Vagina (tissue), 2 donors: ENCODE measurements at places on chromosomes 11 and 22.

GRCh38 chr22:49377306-49377705 is 450.4 kb downstream of the BRD1 start:
- DNase-seq: peak; percentile 54

GRCh38 chr11:34505874-34506273 is 7.7 kb downstream of the ELF5 start:
- no peak for DNase-seq

DNA sequence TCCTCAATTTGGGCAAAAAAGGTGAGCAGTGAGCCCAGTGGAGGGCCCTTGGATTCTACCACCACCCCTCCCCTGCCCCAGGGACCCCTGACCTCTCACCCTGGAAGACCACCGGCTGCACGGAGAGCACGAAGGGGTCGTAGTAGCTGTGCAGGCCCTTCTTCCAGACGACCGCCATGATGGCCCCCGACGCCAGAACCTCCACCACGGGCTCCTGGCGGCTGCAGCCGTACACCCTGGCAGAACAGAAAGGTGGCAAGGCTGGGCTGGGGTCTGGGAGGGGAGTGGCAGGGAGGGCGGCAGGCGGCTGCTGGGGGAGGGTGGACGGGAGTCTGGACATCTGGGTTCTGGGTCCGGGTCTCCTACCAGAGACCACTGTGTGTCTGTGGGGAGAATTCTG is 23.3 kb downstream of the TMPRSS6 start:
- no peak for DNase-seq

DNA sequence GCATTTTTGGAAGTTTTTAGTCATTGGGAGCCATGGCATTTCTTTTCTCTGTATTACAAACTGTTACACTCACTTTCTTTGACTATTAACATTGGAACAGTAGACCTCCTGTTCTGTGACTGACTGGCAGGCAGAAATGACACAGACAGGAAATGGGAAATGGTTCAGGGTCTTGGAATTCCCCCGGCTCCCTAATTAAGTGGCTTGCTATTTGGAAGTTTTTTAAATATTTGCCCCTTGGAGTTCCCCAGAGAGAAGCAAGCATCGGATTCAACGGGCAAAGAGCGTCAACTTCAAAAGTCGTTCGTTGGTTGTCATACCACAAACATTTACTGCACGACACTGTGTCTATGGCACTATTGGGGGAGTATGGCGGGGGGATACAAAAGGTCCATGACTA is 1.1 kb upstream of the BIRC2 start:
- DNase-seq: no peak

- DNase-seq: no peak
Measured at GRCh38 chr11:587978-588380, 11.7 kb downstream of the PHRF1 start.

GRCh38 chr11:21640491-21640890 is 552.4 kb upstream of the ANO5 start:
- DNase-seq: no peak

DNA sequence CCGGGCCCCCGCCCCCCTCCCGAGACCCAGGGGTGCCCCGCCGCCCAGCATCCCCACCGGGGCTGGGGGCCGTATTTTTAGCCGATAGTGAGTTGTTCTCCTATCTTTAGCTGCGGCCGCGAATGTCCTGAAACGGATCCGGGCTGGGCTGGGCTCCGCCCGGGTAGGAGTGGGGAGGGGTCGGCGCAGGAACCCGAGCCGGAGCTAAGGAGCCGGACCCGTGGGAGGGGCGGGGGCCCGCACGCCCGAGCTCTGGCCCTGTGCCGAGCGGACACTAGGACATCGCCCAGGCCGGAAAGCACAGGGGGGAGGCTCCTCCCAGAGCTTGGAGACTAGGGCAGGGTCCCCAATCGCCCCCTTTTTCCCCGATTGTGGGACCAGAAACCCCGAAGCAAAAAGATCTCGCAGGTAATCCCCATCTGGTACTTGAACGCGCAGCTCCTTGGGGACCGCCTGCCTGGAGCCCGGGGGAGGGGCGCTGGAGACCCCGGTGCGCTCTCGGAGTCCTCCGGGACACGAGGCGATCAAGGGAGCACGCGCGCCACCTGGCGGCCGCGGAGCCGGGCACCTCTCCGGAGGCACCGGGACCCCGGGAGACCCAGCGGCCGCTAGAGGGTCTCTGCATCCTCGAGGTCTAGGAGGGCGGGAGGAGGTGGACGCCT is 669 bp downstream of the CDC42EP2 start:
- no peak for DNase-seq

GRCh38 chr22:19503869-19504268 is 20.3 kb downstream of the CLDN5 start:
- no peak for DNase-seq

GRCh38 chr11:46472662-46472994 is 81.1 kb upstream of the CHRM4 start:
- no peak for DNase-seq

DNA sequence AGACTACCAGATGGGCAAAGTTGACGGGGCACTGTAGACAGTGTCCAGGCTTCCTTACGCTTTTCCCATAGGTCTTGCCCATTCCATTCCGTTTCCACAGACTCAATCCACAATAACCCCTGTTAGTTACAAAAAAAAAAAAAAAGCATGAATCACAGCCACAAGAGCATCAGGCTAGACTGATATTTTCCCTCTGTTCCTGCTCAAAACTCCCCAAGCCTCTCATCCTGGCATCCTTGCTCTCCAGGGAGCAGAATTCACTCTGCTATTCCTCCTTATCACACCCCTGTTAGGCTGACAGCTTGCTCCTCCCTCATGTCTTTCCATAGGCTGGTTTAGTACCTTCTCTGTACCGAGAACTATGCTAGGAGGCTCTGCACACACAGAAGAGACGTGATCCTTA is 42.2 kb downstream of the TMEM123 start:
- DNase-seq: no peak

GRCh38 chr22:30432520-30432919 is 7.0 kb downstream of the MTFP1 start:
- no peak for DNase-seq

DNA sequence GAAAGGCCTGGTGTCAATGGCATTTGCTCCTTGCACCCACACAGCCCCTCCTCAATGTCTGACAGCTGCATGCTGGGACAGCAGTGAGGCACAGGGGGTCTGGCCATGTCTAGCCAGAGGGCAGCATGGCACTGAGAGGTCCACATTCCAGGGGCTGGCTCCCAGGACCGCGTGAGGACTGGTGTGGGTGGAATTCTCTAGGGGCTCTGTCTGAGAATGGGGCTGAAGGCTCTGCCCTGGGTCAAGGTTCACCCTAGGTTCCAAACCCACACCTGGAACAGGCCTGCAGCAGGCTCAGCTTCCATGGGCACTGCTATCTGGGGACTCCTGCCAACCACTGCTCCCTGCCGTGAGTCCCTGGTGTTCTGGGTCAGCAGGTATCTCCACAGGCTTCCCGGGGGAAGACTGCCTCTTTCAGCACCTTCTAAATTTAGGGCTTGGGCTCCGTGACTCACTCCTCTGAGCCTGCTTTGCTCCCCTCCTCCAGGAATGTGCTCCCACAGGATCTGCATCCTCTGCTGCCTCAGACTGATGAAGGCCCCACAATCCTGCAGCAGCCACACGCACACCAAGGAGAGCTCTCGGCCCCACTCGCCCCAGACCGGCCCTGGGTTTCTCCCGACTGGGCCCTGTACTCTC is 4.2 kb downstream of the STARD10 start:
- no peak for DNase-seq

GRCh38 chr11:66467034-66467659 is 442 bp downstream of the PELI3 start:
- DNase-seq: peak; percentile 84

DNA sequence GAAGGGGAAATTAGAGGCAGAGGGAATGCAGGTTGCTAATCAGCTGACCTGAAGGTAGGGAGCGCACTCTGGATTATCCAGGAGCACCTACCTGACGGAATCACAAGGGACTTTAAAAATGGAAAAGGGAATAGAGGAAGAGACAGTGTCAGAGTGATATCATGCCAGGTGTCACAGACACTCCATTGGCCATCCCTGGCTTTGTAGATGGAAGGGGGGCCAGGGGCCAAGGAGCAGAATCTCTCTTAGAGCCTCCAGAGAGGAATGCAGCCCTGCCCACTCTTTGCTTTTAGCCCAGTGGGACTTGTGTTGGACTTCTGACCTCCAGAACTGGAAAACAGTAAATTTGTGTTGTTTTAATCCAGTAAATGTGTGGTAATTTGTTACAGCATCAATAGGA is 37.9 kb downstream of the DKK3 start:
- no peak for DNase-seq

DNA sequence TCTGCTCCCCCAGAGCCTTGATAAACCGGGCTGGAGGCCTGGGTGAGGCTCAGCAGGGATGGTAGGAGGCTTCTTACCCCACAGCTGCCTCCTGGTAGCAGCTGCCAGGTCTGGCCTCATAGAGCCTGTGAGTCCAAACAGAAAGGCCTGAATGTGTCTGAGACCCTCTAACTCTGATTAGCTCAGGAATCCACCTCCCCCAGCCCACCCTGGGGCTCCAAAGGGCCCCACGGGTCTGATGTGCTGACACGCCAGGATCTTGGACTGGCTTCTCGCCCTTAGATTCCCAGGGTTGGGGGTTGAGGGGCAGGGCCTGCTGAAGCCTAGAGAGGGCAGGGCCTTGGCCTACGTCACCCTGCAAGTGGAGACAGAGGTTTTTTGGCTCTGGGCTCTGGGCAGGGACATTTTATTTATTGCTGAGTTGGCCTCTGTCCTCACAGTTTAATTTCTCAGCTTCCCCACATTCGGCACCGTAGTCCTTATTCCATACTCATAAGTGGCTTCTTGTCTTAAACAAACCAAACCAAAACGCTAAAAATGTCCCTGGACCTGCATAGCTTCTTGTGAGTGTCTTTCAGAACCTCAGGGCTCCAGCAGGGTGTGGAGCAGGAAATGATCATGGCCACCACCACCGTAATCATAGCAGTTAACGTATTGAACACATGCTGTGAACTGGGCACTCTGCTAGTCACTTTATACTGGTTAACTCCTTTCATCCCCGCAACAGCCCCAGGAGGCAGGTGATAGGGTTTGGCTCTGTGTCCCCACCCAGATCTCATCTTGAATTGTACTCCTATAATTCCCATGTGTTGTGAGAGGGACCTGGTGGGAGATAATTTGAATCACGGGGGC is 25.1 kb downstream of the KIAA1671 start:
- DNase-seq: no peak
